Tongue (tissue), 3 donors: ENCODE measurements at places on chromosomes 6 and 20.
A peak's percentile ranks its signal among the peaks of the same experiment; 100 is the strongest.

DNA sequence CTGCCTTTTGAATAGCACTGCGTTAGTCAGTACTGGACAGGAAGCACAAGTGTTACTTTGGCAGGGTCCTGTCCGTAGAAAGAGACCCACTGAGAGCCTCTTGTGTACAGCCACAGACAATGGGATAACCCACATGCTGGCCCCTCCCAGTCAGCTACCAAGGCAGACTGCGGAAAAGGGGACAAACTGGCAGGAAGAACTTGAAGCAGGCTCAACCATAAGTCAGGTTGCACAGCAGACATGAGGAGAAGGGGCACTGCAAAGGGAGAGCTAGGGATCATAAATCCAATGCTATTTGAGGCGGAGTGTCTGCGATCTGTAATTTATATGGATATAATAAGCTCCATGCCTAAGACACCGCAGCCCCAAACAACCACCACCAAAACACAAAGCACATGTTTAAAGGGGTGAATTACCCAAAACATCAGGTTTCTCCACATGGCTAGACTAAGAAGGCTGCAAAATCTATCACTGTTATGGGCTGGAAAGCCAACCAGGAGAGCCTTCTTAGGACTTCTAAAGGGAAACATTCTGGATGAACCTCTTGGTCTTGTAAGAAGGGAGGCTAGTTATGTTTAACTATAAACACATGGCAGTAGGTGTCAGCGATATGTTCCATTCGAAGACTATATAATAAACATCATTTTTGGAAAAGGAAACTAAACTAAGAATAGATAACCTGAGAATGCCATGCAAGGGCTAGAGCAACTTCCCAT lies 141.7 kb downstream of the BACH2 start:
- DNase-seq: no peak

DNA sequence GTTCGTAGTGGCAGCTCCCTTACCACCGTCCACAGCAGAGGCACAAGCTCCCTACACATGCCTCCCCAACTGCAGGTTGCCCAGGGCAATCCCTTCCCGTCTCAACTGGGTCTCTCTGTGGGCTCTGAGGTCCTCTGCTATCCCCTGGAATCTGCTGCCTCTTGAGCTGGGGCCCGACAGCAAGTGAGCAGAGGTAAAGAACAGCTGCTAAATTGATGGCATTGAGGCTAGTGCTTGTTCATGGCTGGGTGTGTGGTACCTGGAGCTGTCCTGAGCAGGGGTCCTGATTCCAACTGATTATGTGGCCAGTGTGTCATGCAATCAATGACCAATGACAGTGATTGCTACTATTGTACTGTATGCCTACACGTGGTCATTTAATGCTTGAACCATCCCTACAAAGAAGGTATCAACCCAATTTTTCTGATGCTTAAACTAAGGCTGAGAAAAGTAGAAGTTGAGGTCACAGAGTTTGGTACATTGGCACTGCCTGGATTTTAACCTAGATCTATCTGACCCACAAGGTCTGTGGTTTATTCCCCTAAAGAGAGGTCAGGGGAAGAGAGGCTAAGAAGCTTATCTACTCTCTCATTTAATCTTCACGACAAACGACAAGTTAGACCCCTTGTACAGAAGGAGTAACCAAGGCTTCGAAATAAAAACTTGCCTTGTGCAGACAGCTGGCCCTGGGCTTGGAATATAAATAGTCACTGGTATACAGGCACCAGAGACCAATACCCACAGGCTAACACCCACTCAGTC lies 41.1 kb downstream of the HNF4A start:
- no peak for DNase-seq

- DNase-seq: no peak
Measured at GRCh38 chr6:163600781-163601180, 186.3 kb downstream of the QKI start.

DNA sequence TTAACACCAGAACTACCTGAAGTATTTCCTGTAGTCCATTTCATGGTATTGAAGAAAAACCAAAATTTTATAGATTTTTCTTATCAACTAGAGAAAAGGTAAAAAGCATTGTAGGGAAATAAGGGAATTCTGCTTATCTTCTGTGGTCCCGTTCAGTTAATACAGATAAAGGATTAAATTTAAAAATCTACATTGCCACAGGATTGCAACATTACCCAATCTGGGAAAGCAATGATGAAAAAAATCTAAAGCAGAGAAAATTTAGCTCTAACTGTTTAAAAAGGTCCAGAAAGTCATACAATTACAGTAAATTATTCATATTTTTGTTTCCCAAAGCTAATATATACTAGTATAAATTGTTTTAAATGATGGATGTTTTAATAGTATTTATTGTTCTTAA lies 18.0 kb downstream of the POLH start:
- no peak for DNase-seq

DNA sequence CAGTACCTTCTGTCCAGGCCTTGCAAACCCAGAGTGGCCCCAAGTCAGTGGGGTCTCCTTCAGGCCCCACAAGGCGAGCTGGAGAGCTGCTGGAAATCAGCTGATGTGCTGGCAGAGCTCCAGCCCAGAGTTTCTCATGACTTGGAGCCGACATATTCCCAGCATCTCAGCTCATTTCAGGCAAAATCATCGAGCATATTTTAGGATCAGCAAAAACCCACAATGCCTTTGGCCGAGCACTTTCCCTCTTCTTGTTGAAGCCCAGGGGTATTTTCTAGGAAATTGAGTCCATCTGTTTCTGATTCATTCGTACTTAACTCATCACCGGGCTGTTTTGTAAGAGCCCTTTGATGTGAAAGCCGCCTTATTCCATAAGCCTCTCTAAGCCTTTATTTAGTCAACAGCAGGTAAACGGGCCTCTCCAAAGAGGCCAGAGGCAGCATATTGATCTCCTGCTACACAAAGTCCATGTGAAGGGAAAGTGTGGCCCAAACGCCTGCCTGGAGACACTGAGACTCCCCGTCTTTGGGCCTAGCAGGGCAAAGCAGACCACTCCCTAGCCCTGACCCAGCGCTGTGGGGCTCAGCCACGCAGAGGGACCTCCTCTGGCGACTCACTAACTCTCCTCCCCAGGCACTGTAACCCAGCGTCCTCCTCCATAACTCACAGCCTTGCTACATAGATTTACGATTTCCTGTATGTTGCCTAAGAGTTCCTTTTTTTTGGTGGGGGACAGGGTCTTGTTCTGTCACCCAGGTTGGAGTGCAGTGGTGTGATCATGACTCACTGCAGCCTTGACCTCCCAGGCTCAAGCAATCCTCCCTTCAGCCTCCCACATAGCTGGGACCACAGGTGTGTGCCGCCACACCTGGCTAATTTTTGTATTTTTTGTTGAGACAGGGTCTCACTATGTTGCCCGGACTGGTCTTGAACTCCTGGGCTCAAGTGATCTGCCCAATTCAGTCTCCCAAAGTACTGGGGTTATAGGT lies 12.1 kb upstream of the C20orf203 start:
- peak; percentile 86 for DNase-seq

DNA sequence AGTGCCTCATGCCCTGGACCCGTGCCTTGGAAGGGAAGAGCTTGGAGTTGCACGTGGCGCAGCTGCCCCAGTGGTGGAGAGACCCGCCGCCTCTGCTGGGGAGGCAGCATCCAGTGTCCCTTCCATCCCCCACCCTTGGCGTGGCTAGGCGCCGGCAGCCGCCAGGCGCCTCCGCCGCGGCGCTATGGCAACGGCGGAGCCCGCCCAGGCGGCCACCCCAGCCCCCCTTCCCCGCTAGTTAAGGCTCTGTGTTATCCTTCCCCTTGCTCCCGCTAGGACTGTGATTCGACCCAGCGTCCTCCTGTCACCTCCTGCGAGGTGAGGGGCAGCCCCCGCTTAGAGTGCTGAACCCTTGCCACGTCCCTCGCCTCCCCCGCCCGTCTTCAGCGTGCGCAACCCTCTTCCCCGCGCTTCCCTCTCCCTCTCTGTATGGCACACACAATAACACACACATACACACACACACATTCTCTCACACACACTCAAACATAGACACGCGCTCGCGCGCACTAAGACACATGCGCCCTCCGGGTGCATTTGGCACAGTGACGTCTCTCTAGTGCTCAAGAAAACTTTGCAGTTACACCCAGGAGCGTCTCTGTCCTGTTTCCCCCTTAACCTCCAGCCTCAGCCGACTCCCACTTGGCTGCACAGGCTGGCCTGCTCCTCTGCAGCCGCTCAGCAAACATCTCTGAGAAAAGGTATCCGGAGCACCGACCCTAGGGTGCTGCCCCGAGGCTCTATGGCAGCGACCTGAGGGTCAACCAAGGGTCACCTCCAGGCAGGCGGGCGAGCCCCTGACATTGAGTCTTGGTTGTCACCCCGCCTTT lies 8.5 kb downstream of the GRIK2 start:
- DNase-seq: peak; percentile 44

DNA sequence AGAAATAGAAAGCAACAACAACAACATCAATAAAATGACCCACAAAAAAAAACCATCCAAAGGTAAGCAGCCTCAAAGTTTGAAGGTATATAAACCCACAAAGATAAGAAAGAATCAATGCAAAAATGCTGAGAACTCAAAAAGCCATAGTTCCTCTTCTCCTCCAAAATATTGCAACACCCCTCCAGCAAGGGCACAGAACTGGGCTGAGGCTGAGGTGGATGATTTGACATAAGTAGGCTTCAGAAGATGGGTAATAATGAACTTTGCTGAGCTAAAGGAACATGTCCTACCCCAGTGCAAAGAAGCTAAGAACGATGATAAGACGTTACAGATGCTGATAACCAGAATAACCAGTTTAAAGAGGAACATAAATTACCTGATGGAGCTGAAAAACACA lies 188.8 kb upstream of the BTBD3 start:
- DNase-seq: no peak

- DNase-seq: no peak
Measured at GRCh38 chr20:15476781-15477180, 1096.5 kb downstream of the KIF16B start.

DNA sequence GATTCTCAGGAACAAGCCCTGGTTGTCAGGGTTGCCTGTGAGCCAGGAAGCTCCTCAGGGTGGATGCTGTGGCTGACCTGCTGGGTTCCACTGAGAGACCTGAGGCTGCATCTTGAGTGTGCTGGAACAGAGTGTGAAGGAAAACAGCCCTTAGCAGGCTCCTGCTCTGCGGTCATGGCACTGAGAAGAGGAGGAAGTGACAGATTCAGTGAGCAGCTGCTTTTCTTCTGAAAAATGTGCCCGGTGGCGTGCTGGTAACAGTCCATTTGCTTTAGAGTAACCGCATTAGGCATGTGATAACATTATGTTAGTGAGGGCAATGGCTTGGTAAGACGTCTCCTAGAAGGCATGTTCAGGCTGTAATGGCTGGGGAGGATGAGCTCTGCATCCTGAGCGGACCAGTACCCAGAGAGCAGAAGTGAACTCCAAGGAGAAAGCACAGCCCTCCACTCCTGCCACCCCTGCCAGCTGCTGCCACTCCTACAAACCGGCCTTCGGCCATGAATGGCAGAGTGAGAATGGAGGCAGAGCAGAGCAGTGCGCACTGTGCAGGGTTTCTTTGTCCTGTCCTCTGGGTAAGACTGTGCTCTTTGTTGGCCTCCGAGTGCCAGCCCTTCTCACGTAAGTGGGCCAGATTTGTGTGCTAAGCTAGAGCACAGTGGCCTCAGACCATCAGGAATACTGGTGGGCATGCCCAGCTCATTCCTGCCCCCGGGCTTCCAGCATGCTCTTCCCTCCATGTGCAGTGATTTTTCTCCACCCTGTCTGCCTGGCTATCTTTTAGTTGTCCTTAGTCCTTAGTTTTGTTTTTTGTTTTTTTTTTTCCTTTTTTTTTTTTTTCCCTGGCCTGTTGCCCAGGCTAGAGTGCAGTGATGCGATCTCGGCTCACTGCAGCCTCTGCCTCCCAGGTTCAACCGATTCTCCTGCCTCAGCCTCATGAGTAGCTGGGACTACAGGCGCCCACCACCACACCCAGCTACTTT lies 98.1 kb upstream of the VSTM2L start:
- no peak for DNase-seq

DNA sequence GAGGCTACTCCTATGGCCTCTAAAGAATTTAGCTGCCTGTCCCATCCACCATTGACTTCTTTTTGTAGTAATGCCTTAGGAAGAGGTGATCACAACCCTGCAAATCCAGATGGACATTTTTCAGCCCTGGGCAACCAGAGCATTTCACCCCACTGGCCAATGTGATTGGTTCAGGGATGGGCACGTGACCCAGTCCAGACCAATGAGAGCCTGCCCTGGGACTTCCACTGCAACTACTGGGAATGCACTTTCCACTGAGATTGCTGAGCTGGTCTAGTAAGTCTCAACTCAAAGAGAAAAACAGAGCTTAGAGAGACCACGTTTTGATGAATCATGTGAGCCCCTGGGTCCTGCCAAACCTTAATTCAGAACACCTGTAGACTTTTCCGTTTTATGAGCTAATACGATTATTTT lies 8.9 kb upstream of the UBE2V1 start:
- DNase-seq: peak; percentile 44

DNA sequence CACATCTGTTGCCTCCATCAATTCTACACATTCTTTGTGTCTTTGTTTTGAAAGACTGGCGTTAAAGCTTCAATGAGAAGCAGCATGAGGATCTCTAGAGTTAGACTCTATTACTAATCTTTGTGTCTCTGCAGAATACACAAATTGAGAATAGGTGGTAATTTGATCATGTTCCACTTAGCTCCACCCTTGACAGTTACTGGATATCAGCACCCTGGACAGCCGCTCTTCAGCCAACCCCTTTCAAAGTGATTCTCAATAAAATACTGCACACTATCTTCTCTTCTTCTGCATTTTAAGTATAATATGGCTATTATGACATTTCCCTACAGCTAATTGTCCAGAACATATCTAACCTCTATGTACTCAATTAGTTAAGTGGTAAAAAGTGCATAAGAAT lies 54.3 kb upstream of the CNR1 start:
- peak; percentile 30 for DNase-seq

GRCh38 chr6:32666420-32667300 lies at the start of gene HLA-DQB1:
TSS of gene HLA-DQB1 (minus strand) at chr6:32666657. CDS start at chr6:32666607, 50 bp downstream.
- peak; percentile 61 for DNase-seq

DNA sequence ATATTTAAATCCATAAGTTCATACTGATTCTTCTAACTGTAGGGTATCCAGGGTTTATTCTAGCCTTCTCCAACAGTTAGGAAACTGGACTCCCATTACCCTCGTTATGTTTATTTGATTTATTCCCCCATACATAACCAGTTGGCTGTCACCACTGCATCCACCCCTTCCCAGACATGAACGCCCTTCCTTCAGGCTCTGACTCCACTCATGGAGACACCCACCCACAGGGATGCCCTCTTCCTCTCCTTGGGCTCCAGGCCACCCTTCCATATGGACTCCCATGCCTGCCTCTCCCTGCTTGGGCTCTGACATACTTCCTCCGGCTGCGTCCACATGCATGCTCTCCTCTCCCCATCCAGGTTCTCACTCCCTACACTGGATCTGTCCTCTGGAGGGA lies 124.0 kb downstream of the FIG4 start:
- no peak for DNase-seq

DNA sequence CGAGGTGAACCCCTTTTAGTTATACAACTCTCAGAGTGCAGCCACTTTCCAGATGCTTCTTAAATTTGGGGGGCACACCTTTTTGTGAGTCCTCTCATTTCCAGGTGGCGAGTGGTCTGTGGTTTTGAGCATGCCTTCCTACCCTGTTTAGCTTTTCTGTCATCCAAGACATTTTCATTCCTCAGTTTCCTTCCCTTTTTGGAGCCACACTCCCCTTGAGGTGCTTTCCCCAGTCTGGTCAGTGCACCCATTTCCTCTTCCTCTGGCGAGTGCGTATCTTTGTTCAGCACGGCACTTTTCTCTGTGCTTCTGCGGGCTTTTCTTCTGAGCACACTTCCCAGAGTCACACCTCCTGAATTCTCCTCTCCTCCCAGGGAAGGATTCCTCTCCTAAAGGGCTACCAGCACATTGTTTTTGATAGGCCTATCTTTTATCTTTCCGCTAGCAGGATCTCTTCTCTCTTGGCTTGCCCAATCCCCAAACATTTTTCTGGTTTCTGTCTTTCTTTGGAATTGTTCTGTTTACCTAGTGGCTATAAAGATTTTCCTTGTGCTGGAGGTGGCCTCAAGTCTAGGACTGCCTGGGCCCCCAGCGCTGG lies 1.4 kb downstream of the PHF20 start:
- DNase-seq: no peak
